ENCODE measurements at places on chromosomes 1 and 21. TPM values are rescaled to one million over a fixed set of nuclear protein-coding genes. Genes with fewer than 3 reads are reported as not detected.

Gene MTMR11
- 0.91 TPM for polyA plus RNA-seq

Gene OVAAL
- polyA plus RNA-seq, result not detected

Gene MANEAL
- 1.1 TPM for polyA plus RNA-seq

Gene ISG15
- 71.2 TPM for polyA plus RNA-seq

Gene RXFP4
- polyA plus RNA-seq, result not detected

Gene LRRC39
- polyA plus RNA-seq, result 0.91 TPM

Gene UBE2Q1
- polyA plus RNA-seq, result 14.3 TPM

Gene LCE1B
- not detected for polyA plus RNA-seq

Gene PPIAL4G
- polyA plus RNA-seq, result 0.03 TPM

Gene METTL25B
- polyA plus RNA-seq, result 78.3 TPM

Gene SLAMF1
- 20.7 TPM for polyA plus RNA-seq

Gene CLCC1
- polyA plus RNA-seq, result 6.5 TPM

Gene OPRD1
- polyA plus RNA-seq, result not detected

Gene KIAA1614
- polyA plus RNA-seq, result not detected

Gene GREM2
- polyA plus RNA-seq, result not detected

Gene FBLIM1
- polyA plus RNA-seq, result not detected

Gene PDPN
- polyA plus RNA-seq, result not detected

Gene VHLL
- polyA plus RNA-seq, result 0.36 TPM

Gene SPRR2A
- polyA plus RNA-seq, result not detected

Gene DEPDC1
- 0.03 TPM for polyA plus RNA-seq

Gene CELA2A
- not detected for polyA plus RNA-seq

Gene LRRC53
- not detected for polyA plus RNA-seq

Gene S100A3
- polyA plus RNA-seq, result not detected

Gene PGLYRP3
- not detected for polyA plus RNA-seq

Gene DPM3
- 68.0 TPM for polyA plus RNA-seq

Gene AGT
- not detected for polyA plus RNA-seq

Gene FRRS1
- polyA plus RNA-seq, result 0.68 TPM

Gene LRRIQ3
- 1.1 TPM for polyA plus RNA-seq

Gene METTL13
- polyA plus RNA-seq, result 9.1 TPM

Gene OR14K1
- polyA plus RNA-seq, result not detected

Gene OR2T2
- 0.19 TPM for polyA plus RNA-seq

Gene DMRTA2
- polyA plus RNA-seq, result not detected

Gene ARHGAP30
- 122 TPM for polyA plus RNA-seq

Gene RAP1GAP
- 0.09 TPM for polyA plus RNA-seq

Gene OR2L13
- 0.73 TPM for polyA plus RNA-seq

Gene RHBG
- polyA plus RNA-seq, result not detected

Gene TATDN3
- polyA plus RNA-seq, result 17.6 TPM

Gene PTPRU
- polyA plus RNA-seq, result 0.78 TPM

Gene GJA5
- polyA plus RNA-seq, result not detected

Gene OR10J4
- polyA plus RNA-seq, result not detected

Gene C1orf116
- 0.09 TPM for polyA plus RNA-seq

Gene PCAT6
- 1.4 TPM for polyA plus RNA-seq

Gene KISS1
- polyA plus RNA-seq, result not detected

Gene PDC
- not detected for polyA plus RNA-seq

Gene SH2D1B
- polyA plus RNA-seq, result 0.15 TPM

Gene KCNN3
- polyA plus RNA-seq, result 0.82 TPM

Gene IFI6
- polyA plus RNA-seq, result 11.7 TPM

Gene OR2T4
- polyA plus RNA-seq, result not detected

Gene HSPB7
- polyA plus RNA-seq, result not detected

Gene TSTD1
- polyA plus RNA-seq, result 295 TPM

Gene MARCKSL1
- polyA plus RNA-seq, result 109 TPM

Gene F11R
- polyA plus RNA-seq, result 17.3 TPM

Gene OLIG2
- not detected for polyA plus RNA-seq

Gene HCRTR1
- polyA plus RNA-seq, result not detected

Gene CC2D1B
- 20.0 TPM for polyA plus RNA-seq

Gene FH
- 20.1 TPM for polyA plus RNA-seq
